Occipital lobe (tissue), 3 donors: ENCODE measurements at places on chromosomes 7 and 10.

DNA sequence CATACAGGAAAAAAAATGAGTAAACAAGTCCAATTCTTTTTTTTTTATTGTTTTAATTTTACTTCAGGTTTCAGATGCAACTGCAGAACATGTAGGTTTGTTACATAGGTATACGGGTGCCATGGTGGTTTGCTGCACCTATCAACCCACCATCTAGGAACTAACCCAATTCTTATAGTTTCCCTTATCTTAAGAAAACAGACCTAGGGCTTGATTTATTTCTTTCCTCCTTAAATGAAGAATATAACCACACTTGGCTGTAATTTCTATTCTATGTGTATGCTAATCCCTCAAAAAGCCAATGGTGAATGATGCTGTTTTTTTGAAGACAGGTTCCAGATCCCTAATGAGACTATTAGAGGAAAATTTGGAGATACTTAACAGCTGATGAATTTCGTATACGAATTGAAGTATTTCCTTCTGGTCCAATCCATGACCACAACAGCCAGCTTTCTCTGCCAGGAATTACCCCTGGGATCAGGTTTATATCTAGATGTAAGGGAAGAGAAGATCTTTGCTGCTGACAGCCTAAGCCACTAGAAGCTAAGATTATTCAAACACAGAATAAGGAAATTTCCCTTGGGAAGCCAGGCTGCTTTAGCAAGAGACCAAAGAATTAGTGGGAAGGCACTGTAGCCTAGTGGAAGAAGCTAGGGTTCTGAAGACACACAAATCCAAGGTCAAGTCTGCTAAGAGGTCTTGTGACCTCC, 115.8 kb downstream of the INHBA start:
- no peak for DNase-seq

DNA sequence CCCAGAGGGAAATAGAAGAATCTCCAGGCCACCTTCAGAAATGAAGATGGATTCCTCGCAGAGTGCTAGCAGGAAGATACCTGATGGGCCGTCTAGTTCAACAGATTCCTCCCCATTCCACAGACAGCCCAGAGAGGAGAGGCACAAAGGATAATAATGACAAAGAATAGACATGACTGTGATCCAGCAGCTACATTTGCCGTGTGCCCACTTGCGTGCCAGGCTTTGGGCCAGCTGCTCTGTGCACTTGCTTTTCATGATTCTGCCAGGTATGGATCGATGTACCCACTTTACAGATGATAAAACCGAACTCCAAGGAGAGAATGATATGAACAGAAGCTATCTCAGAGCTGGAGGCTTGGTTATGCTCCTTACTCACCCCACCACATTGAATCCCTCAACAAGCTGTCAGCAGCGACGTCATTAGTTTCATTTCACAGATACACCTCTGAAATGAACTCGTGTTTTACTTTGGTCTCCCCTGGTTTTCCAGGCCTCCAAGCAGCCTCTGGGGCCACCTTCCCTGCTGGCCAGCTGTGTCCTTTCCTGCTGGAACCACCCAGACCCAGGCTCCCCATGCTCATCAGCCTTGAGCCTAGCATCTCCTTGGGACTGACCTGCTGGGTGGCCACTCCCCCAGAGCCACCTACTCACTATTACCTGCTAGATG, 11.9 kb upstream of the WDFY4 start:
- DNase-seq = no peak

GRCh38 chr7:138303230-138304070, 156.6 kb upstream of the TRIM24 start:
- DNase-seq = no peak

- no peak for DNase-seq
These were observed 605.9 kb downstream of the KCNMA1 start for GRCh38 chr10:77031531-77032187.

DNA sequence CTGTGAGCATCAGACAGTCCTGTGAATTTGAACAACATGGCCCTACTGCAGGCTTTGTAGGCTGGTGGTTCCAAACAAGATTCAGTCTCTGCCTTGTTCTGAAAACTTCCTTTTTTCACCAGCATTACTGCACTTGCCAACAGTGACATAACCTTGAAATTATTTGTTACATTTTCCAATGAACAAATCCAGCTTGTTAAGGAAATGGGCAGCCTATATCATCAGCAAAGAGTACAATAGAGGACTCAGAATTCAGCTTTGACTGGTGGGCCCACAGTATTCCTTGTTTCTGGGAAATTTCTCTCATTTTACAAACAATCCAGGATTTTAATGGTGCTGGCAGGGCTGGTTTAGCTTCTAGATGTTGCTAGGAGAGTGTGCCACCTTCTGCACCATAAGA, 703.7 kb upstream of the FZD8 start:
- DNase-seq = no peak

DNA sequence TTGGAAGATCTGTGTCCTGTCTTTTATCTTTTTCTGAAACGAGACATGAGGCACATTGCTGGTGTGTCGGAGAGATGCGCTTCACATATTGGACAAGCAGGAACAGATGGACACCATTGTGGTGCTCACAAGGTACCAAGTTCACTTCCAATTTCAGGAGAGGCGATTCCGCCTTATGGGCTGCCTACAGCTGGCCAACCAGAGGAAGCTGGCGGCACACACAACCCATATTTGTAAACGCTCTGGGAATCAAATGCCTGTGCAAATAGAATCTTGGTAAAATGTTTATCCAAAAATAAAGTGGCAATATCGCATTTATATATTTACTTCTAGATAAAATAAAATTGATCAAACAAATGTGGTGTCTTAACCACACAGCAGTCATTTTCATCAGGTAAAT, 337.4 kb downstream of the TCERG1L start:
- DNase-seq = no peak

DNA sequence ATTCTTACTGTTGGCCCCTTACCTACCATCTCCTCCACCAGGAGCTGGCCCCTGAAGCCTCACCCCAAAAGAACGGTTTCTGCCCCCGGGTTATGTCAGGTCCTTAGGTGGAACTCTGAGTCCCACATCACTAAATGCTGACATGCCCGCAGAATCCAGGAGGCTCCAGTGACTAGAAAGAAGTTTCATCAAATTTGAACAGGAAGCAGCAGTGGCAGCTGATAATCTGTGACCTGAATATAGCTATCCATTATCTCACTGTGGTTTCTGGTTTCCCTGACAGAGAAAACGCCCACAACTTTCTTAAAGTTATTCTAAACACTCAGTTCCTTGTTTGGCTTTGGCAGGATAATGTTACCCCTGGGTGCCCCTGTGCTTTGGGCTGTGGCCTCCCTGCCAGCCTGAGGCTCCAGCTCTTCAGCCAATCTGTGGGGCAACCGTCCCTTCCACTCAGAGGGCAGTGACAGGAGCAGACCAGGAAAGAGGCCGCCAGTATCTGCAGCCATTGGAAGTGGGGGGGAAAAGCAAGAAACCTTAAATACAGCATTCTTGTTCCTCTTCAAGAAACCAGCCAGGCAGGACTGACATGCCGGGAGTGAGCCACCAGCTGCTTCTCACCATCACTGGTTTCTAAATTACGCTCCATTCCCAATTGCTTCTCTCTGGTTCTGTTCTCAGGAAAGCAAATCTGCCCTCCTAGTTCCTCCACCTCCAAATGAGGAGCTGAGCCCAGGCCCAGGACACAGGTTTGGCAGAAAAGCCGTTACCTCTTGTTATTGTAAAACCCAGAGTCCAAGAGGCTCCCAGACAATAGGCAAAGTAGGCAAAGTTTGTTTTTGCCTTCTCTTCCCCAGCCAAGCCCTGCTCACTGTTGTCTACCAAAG, 41.2 kb upstream of the VCL start:
- DNase-seq = no peak

GRCh38 chr10:123573236-123574108, 92.7 kb upstream of the GPR26 start:
- no peak for DNase-seq

DNA sequence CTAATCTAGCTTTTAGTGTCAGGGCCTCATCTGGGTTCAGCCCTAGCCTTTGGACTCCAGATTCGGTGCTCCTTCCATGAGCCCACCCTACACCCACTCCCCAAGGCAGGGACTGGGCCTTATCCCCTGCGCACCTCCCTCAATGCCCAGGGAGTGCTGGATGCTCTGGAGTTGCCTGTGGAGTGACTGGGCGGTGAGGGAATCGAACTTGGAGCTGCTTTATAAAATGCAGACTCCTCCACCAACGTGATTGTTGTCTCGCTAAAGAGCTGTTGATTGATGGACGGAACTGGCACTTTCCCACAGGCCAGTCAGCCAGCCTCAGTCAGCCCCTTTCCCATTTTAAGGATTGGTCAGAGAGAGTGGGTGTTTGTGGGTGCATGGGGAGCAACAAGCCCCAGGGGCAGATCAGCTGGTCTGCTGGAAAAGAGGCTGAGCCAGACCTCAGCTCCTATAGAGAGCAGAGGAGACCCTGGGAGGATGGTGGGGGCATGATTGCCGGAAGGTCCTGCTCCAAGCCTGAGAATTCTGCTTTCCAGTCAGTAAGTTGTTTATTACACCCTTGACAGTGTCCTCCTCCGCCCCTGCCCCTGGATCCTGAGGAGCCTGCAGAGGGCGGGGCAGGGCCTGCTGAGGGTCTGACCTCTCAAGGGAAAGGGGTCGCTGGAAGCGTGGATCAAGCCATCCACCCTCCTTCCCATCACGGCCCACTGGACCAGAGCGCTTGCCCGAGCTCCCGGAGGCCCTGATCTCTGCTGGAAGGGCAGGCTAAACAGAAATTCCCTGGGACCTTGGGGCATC, 16.7 kb downstream of the UNC5B start:
- no peak for DNase-seq

GRCh38 chr7:38199782-38200181, 21.7 kb downstream of the STARD3NL start:
- no peak for DNase-seq

GRCh38 chr7:144903201-144903600, 67.3 kb upstream of the TPK1 start:
- DNase-seq = no peak

GRCh38 chr10:67241451-67241850, 315.6 kb downstream of the LRRTM3 start:
- no peak for DNase-seq

- no peak for DNase-seq
These were observed 72.6 kb downstream of the COBL start for GRCh38 chr7:51244053-51244452.

DNA sequence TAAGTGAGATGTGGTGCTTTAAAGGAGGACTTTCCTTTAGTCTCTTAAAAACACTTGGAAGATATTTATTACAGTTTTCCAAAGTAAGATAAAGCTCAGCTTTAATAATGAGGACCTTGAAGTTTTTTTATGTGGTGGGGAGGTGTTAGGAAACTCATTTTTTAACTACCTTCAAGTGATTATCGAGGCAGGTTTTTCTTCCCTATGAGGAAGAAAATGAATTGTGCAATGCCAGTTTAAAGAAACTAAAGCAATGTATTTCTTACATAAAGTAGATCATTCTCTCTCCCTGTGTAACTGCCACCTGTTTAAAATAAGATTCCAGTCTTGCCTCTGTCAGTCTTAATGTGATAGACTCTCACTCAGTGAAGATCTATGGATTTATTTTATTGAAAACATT, 27.9 kb downstream of the ZEB1 start:
- DNase-seq = no peak

DNA sequence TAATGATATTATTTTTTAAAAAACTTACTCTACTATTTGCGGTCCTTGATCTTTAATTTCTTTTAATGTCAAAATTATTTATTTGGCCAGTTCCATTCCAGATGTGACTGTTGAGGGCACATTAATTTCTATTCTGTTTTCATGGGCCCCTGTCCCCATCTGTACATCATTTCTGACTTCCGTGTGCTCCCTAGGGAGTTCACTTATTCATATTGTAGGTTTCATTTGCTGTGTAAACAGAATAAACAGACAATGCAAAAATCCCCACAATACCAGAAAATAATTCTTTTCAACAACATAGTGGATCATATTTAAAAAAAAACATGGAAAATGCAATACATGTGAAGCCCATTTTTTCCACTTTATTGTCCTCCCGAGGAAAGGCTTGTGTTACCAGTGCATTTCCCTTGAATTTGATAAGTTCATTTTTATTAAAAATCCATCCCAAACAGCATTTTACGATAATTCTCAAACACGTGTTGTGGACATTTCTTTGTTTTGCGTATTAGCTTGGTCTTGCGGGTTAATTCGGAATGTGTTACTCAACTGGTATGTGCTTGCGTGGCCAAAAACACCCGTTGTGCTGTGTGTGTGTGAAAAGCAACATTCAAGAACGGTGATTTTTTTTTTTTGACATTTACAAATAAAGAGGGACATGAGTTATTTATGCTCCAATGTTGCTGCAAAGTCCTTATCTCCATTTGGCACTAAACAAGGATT, 138.4 kb downstream of the MGMT start:
- no peak for DNase-seq

- DNase-seq = no peak
These were observed 180.6 kb downstream of the CAMK1D start for GRCh38 chr10:12529976-12530375.

DNA sequence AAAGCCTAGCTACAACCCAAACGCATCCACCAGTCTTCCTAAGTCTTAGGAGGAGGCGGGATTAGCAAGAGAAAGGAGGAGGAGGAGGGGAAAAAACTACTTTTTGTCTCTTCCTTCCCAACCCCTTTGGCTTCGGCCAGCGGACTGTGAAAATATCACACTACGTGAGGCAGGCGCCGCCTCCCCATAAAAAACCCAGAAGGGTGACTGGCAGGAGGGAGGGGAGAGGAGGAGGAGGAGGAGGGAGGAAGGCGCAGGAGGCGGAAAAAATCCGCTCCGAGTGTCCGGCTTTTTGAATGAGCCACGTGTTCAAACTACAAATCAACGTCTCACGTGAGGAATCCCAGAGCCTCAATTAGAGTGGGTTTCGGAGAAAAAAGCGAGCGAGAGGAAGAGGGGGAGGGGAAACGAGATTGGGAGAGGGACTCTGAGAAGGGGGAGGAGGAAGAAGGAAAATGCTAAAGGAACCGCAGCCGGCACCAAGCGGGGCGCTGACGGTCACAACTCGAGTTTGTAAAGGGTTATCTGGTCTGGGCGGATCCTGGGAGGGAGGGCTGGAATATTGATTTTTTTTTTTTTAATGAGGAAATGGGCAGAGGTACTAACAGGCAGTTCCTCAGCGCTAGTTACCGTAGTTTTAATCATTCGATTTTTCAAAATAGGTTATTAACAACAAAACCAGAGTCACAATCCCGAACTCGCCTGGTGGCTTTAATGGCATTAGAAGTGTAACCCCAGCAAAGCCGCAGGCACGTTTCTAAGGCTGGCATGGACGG, at the start of gene IGF2BP3:
Gene IGF2BP3, minus strand, starts transcription at position 162 of the 776 bp plus-strand sequence. CDS start 381 bp downstream, outside the sequence.
- no peak for DNase-seq

GRCh38 chr10:22570733-22571430, 143.5 kb downstream of the PIP4K2A start:
- DNase-seq = no peak

DNA sequence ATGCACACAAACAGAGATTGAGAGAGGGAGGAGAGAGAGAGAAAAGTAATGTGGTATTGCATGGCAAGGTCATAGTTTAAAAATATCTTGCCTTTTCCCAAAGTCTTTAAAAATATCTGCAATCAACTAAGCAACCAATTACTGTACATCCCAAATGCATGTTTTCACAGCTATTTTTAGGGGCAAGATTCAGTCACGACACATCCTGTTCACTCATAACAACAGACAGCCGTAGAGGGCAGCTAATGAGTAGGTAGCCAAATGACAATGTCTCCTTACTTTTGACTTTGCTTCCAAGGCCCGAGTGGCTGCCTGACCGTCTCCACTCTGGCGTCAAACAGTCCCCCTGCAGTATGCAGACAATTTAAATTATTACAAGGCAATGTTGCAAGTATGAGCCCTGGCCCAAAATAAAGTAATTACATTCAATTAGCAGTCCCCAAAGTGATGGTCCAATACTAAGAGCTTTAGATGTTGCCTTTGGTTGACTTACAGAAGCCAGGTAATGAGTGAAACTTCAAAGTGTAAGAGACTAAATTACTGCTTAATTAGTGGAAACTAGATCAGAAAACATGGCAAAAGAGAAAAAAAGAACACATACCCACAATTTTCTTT, 162.9 kb downstream of the MBL2 start:
- no peak for DNase-seq
